ENCODE measurements at places on chromosomes 7 and 10. TPM values are rescaled to one million over a fixed set of nuclear protein-coding genes. Genes with fewer than 3 reads are reported as not detected.

POM121L12 gene
- not detected for total RNA-seq

CALN1 gene
- not detected for total RNA-seq

CALCR gene
- not detected for total RNA-seq

HIF1AN gene
- total RNA-seq: 5.4 TPM

LEP gene
- not detected for total RNA-seq

ZNF503 gene
- total RNA-seq: 9.1 TPM

DNA sequence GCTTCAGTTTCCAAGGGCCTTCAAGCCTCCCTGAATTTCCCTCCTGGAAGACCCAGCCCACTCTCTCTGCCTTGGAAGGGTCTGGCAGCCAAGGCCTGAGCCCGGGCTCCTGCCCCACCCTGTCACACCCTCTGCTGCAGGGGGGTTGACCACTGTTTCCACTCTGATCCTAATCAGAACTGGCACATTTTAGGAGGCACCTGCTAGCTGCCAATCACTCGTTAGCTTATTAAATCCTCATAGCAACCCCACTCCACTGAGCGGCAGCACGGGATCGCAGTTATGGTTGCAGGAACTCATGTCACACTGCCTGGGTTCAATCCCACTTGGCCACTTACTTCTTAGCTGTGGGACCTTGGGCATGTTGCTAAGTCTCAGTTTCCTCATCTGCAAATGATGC is 12.9 kb downstream of the HSPB1 start:
- DNase-seq: no peak

- DNase-seq: no peak
Observed at GRCh38 chr7:2499719-2500430, 19.7 kb upstream of the LFNG start.

DNA sequence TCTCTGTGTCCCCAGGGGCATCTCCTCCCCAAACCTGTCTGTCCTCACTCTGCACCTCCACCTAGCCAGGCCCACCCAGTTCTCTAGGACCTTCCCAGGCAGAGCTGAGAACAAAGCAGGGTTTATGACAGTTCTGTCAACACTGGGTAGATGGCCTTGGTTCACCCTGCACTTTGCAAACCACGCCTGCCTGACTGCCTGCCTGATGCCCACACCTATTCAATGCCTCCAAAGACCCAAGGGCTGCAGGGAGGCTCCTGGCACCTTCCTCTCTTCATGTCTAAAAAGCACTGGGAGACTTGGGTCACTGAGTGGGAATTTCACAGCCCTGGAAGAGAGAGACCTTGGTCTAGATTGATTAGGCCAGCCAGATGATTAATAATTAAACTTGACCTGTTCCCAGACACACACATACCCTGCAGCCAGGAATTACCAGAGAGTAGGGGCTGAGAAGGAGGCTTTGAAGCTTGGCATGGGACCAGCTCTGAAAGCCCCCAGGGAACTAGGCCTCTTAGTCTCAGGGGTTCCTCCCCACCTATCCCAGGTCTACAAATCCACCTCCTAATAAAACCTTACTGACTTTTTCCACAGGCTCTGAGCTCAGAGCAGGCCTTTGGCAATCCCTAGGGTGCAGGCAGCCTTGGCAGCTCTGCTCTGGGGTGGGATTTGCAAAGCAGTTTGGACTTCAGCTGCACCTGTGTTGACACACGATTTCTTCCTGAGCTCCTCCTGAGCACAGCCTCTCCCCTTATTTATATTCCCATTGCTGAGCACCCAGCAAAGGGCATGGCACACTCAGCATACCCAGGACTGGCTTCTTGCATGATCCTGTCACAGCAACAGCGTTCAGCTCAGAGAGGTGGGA is 25.7 kb upstream of the PDCD4 start:
- no peak for DNase-seq

DNA sequence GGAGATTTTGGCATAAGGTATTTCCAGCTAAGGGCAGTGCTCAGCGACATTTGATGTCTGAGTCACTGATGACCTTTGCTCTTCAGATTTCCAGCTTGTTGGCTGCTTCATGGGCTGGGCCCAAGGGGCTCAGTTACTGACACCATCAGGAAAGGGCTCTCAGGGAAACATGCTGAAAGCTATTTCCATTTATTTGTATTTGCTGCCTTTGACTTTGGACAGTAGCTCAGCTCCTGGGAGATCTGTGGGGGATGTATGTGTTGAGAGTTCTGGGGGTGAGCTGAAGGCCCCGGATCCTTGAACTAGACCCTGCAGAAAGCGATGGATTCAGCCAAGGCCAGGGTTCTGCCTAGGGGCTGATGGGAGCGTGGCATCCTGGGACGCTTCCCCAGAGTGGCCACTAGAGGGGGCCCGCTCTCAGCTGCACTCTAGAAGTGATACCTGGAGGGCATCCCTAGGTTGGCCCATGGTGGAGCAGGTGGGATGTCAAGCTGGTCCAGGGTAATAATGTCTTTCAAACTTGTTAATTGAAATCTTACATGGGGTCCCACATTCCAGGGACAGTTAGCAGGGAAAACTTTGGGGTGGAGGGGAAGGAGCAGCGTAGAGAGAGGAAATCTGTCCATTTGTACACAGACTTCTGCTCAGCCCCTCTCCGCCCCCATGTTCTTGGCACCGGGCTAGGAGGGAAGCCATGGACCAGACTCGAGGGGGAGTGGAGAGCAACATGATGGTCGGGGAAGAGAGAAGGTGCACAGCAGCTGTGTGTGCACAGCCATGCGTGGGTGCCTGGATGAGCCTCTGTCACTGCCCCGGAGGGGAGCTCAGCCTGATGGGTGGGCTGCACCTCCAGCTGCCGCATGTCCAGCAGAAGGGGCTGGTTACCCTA is 3.0 kb upstream of the BTBD16 start:
- DNase-seq: peak; percentile 49

DNA sequence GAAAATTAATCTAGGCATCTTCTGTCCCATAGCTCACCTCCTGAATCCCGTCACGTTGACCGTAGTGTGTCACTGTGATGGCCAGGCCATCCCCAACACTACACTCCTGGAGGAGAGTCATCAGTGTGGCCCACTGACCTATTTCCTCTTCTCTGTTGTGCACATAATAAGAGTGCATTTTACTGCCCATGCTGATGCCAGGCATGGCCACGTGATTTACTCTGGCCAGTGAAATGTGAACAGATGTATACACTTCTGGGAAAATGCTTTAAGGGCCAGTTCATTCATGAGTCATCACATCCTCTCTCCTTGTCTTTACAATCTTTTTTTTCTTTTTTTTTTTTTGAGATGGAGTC is 101.9 kb upstream of the PIP4K2A start:
- DNase-seq: peak; percentile 92

GRCh38 chr7:122884186-122884585 is 2.1 kb downstream of the CADPS2 start:
- no peak for DNase-seq

GRCh38 chr7:126426652-126427051 is 826.1 kb downstream of the GRM8 start:
- no peak for DNase-seq

- DNase-seq: peak; percentile 88
Observed at GRCh38 chr7:16129431-16130110, 291.8 kb downstream of the CRPPA start.

DNA sequence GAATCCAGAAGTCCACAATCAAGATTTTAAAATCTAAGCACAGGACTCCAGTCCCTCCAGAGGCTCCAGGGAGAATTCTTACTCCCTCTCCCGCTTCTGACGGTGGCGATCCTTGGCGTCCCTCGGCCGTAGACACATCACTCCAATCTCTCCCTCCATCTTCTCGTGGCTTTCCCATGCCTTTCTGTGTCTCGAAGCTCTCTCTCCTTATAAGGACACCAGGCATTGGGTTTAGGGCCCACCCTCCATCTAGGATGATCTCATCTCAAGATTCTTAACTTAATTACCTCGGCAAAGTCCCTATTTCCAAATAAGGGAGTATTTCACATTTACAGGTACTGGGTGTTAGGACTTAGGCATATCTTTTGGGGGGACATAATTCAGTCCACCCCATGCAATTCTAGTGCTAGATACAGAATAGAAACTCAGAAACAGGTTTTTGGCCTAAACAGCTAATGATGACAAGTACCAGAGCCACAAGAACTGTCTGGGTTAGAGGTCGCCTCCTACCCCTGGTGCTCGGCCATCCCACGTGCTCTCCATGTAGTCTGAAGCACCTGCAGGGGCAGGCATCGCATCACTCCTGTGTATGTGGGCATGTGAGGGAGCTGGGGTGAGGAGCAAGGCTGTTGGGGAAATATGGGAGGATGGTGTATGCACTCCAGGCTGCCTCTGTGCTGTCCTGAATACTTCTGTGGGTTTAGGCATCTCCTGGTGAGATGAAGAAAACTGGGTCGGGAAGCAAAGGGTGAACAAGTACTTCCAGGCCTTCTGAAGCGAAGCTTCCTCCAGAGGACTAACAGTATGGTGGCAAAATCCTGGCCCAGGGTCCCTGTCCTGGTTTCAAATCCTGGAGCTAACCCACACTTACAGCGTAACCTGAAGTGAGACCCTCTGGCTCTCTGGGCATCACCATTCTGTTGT is 298.3 kb upstream of the ZMIZ1 start:
- no peak for DNase-seq

DNA sequence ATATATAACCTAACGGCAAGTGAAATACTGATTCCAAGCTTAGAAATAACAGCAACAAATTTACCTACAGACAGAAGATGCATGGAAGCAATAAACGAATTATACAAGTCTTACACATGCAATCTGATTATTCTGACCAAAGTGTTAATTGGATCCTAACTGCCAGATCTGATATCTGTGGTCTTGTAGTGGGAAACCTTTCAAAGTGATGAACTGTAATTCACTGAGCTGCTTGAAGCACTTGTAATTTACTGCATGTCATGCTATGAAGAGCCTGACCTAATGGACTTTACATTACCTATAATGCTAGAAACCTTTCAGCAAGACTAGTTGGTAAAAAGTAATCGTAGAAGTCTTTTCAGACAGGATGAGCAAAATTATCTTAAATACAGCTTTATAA is 205.6 kb downstream of the FOXP2 start:
- no peak for DNase-seq

DNA sequence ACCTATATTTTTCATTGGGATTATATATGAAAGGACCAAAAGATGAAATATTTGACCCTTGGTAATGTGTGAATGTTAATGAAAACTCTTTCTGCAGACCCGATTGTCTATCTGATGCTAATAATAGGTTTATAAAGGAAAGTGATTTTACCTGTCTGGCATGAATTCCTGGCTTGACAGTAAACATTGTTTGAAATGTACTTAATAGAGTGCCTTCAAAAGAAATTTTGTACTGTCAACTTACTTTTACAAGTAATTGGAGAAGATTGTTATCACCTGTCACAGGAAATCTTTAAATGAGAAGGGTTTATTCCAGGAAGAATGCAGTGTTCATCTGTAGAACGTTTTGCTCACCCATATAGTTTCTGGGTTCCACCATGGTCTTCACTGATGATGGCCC is 588.2 kb downstream of the INHBA start:
- DNase-seq: no peak

DNA sequence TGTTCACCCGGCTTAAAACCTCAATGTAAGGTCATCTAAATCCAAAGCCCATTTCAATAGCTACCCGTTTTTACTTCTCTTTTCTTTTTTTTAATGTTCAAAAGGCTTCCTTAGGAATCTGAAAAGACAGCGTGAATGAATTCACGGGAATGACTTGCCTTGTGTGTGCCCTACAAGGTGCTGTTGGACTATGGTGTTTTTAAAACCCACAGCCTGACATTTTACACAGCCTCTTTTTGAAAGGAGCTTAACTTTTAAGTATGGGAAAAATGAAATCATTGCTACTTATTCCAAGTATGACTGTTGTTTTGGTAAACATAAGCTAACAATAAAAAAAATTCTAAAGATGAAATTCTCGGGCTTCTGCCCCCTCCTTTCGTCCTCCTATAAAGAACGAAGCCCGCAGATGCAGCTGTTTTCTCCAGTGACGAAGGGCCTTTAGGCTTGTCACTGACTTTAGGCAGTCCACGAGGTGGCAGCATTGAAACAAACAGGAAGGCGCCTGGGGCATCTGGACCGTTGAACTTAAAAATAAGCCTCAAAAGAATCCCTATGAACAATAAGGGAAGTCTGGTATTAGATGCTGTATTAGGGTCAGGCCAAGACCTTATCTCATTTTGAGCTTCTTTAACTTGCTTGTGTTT is 141.3 kb downstream of the NRP1 start:
- DNase-seq: peak; percentile 74

GRCh38 chr10:86335831-86336230 is 30.8 kb downstream of the GRID1 start:
- no peak for DNase-seq

GRCh38 chr10:4101918-4102654 is 317.1 kb upstream of the KLF6 start:
- no peak for DNase-seq

All from M059J (cell line).